IPS-NIHi11 (cell line): ENCODE measurements at places on chromosomes 5 and 9.
A peak's percentile ranks its signal among the peaks of the same experiment; 100 is the strongest.

GRCh38 chr9:7844242-7844641, 44.7 kb upstream of the DMAC1 start:
- peak; percentile 45 for DNase-seq

DNA sequence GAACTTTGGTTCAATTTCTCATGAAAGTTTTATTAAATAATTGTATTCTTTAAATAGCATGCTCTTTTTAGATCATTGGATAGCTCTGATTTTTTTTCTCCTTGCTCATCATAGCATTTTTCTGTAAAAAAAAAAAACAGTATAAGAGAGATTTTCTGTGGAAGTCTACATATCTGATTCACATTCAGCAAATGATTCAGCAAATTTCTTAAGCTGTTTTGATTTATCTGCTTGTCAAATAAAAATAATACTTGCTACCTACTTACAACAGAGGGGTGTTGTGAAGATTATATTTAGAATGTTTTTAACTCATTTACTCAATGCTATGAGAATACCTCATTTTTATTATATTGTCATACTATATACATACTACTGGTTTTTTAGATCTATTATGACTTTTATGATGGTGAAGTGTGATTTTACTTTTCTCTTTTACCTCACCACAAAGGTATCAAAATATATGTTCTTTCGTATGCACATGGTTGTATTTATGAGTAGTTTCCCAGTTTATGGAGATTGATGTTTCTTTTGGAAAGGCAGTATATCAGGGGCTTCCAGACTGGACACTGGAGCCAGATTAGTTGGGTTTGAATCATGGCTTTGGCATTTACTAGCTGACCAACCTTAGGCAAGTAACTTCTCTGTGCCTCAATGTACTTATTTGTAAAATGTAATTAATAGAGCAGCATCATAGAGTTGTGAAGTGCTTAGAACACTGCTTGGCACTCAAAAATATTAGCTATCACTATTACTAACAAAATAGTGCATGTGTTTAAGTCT, 25.5 kb downstream of the TNPO1 start:
- DNase-seq: no peak

GRCh38 chr9:90420768-90421513, 221.7 kb downstream of the DIRAS2 start:
- DNase-seq: no peak

GRCh38 chr5:177496727-177497291, 595 bp downstream of the PDLIM7 start:
- DNase-seq: peak; percentile 78

GRCh38 chr9:133357656-133358055, 1.3 kb downstream of the SURF2 start:
- DNase-seq: no peak

DNA sequence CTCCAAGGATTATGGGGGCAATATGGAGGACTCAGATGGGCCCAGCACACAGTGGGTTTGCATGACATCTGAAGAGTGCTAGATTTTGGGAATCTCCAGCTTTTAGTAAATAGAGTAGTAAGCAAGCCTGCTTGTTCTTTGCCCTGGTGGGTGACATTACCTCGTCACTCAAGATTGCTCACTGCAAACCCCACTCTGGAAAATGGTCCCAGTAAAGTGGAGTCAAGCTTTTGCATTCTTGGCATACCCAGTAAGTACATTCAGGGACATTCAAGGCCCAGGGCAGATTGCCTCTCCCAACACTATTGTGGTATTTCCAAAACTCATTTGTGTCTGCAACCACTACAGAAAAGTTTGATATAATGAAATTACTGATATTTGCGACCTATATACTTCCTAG, 118.5 kb downstream of the INVS start:
- no peak for DNase-seq

- DNase-seq: no peak
Observed at GRCh38 chr9:90147426-90147825, 495.2 kb downstream of the DIRAS2 start.

- no peak for DNase-seq
Observed at GRCh38 chr5:140338908-140339307, 7.5 kb downstream of the HBEGF start.

- DNase-seq: no peak
Observed at GRCh38 chr5:40594811-40595210, 84.9 kb upstream of the PTGER4 start.

- DNase-seq: no peak
Observed at GRCh38 chr5:168168978-168169698, 122.3 kb upstream of the WWC1 start.
